ENCODE measurements at places on chromosomes 16 and 17. TPM values are rescaled to one million over a fixed set of nuclear protein-coding genes. Genes with fewer than 3 reads are reported as not detected.

- DNase-seq = no peak
Observed at GRCh38 chr16:11501632-11502031, 85.1 kb downstream of the LITAF start.

GRCh38 chr17:27746881-27747280, 53.4 kb downstream of the NOS2 start:
- no peak for DNase-seq

DNA sequence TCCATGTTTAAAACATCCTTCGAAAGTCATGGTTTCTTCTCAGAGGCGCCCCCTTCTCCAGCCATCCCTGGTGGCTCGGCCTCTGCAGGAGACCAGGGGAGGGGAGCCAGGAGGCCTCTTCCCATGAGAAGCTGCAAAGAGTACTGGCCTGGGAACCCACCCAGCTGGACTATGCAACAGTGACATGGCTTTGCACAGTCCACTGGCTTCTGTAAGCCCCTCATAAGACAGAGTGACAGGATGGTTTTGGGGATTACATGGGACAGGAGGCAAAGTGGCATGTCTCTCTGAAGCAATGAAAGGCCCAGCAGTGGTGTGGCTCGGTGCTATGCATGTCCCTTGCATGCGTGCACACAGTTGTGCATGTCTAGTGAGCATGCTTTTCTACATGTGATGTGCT, 99.5 kb downstream of the C16orf78 start:
- no peak for DNase-seq

The ARMC5 gene
- total RNA-seq = 10.4 TPM

DNA sequence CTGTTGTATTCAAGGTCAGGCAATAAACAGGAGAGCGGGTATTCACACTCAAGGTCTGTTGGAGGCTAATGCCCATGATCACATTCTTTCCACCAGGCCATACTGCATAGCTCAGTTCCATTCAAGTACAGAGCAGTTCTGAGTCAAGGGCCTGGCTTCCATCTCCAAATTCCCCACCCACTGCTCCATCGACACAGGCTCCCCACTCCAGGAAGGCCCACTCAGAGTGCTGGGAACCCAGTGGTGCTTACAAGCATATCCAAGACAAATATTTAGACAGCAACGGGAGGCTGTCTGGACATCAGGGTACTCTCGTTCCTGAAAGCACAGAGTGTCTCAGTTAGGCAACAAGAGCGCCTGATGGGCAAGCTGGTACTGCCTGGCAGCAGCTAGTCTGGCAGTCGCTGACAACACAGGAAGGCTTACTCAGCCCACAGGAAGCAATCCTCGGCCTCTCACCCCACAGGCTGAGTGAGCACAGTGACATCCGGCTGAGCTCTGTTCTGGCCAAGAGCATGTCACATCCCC, 40.9 kb downstream of the RFFL start:
- peak; percentile 85 for DNase-seq

The SLFN5 gene
- total RNA-seq = 141 TPM

The TMC8 gene
- 435 TPM for total RNA-seq

DNA sequence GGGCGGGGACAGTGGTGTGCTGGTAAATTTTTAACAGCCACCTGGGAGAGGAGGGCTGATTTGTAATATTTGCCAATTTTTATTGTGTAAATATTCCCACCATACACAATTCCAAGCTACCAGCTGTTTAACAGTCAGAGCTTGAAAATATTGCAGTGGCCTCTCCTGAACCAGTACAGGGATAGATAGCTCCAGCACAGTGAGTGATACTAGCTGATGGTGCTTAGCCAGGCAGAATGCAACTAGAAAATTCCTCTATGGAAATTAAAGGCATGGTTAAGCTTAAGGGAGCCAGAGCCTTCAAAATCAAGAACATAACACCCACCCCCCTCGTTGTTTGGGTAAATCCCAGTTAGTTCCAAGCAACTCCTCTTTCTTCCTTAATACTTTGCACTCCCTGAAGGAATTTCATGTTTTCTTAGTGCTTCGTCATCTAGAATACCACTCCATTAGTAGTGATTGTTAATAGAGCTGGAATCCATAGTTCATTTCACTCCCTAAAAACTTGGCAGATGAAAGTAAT, 96.6 kb downstream of the CYB561 start:
- DNase-seq = no peak

DNA sequence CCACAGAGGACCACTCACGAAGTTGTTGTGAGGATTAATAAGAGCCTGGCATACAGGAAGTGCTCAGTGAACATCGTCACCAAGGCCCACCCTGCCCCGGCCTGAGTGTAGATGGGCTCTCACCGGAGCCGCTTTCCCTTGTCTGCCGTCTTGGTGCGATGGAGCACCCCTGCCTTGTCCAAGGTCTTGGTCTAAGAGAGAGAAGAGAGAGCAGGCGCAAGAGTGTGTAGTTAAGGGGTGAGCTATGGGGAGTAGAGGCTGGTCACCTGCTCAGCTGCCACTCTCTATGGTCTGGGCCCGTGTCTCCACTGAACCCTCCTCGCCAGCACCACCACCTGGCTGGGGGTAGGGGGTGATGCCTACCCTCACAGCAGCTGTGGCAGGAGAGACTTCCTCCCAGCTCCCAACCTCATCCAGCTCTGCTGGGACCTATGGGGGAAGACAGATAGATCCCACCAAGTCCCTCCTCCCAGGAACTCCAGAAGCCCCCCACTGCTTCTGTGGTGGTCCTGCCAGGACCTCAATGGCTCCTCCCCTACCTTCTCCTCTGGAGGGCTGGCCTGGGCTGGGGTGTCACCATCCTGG, 28.7 kb downstream of the ARHGAP27 start:
- no peak for DNase-seq

- no peak for DNase-seq
Observed at GRCh38 chr17:38353668-38354067, 2.0 kb downstream of the SOCS7 start.

DNA sequence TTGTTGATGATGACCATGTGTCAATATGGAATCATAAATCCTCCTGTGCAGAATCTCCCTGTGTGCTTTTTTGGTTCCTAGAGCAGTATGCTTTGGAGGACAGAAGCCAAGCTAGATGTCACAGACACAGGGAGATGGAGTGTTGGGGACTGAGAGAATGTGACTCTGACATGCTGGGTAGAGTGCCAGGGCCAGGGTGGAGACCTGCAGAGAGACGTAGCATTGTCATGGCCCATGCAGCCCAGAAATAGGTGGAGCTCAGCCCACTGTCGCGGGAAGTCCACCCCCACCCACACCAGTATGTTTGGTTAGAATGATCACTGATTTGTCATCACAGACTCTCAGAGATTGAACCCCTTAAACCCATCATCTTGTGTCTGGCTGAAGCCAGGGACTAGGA, 39.2 kb upstream of the ADCY7 start:
- DNase-seq = no peak

The PLLP gene
- total RNA-seq = not detected

GRCh38 chr17:41722231-41722630, 10.1 kb downstream of the GAST start:
- no peak for DNase-seq

DNA sequence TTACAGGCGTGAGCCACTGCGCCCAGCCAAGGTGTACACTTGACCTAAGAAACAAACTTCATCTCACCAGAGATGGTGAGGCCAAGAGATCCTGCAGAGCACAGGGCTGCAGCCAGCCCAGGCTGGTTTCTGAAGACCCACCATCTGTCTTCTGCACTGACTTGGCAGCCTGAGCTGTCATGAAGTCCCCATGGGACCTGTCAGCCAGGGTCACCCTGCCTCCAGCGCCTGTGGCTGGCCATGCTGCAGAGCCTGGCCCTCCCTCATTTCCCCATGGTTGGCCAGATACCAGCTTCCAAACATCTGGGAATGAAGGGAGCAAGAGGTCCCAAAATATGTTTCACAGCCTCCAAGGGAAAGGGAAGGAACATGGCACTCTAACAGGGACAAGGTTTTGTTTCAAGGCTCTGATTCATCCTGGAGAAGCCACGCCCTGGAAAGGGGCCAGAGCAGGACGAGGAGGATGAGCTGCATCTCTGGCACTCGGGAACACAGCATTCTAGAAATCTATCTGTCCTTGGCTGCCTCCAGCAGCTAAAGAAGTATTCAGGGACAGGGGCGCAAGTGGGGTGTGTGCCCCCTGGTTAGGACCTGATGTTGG, 45.3 kb downstream of the DDX19A start:
- no peak for DNase-seq

The MT2A gene
- 70.6 TPM for total RNA-seq
